ENCODE measurements at places on chromosomes 2 and 18. TPM values are rescaled to one million over a fixed set of nuclear protein-coding genes. Genes with fewer than 3 reads are reported as not detected.

DNA sequence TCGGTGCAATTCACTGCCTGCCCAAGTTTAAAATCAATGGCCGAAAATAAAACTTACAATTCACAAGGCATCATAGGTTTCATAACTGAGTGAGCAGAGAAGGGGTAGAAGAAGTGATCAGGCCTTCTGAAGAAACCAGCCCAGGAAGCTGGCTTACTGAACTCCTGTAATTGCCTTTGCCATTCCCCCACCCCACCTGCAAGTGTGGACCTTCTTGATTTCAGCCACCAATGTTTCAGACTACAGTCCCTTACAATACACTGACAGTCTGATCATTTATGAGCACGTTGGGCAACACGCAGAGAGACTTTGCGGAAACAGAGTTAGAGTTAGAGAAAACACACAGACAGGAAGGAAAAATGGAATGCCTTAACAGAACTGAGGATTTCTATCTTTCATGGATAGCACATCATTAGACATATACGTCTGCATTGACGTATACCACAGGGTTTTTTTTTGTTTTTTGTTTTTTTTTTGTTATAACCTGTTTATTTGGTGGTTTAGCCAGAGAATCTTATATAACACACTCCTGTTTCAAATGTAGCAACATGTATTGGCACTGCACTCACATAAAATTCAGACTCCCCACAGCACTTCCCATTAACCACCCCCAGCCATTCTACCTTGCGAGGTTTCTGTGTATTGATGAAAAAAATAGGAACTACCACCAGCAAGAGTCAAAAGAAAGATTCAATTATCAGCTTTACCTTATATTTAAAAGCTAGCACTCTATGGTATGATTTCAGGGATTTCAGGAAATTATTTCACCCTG is 126.4 kb downstream of the CACNB4 start:
- H3K36me3 ChIP-seq, result no peaks in the 10 kb centered on the region
- peaks cover 10% of the 10 kb centered on the region for H3K4me1 ChIP-seq
- no peak overlapping the region for H3K27ac ChIP-seq
- H3K4me3 ChIP-seq, result no peak overlapping the region

DNA sequence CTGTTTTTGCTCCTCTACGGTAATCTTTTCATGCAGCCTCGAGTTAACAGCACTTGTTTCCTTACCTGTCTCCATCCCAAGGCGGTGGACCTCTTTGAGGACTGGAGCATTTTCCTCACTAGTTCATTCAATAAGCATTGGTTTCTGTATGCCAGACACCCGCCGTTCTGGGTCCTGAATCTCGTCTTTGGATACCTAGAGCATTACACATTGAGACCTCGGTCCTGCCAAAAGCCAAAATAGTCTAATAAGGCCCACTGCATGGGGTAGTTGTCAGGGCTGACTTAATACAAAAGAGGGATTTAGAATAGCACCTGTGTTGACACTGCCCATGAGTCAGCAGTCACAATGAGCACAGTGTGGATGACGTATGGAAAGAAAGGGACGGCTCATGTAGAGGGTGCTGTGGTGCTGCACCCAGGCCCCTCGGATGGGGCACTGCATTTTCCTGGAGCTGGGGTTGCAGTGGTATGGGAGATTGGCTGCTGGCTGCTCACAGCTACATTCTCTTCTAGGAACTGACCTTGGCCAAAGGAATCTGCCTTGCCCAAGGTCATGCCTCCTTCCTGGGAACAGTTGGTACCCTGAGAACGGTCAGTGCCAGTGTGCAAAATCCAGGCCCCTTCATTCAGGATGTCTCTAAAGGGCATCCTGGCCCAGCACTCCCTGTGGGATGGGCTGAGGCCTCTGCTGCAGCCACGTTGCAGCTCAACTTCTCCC is 126.9 kb upstream of the NCK2 start:
- no peaks in the 10 kb centered on the region for H3K36me3 ChIP-seq
- H3K27ac ChIP-seq, result no peak overlapping the region
- H3K4me1 ChIP-seq, result no peaks in the 10 kb centered on the region
- H3K4me3 ChIP-seq, result no peak overlapping the region

- no peaks in the 10 kb centered on the region for H3K36me3 ChIP-seq
- peaks cover 4% of the 10 kb centered on the region for H3K4me1 ChIP-seq
- no peak overlapping the region for H3K27ac ChIP-seq
These were observed 188.7 kb upstream of the ZEB2 start for GRCh38 chr2:144708626-144709025.

GTF2A1L gene
- 1.0 TPM for total RNA-seq

CPLX4 gene
- total RNA-seq, result not detected

Data from suprapubic skin (tissue), 4 donors.